ENCODE measurements at places on chromosomes 7 and 10.

GRCh38 chr7:41930538-41931262, 227.8 kb upstream of the INHBA start:
- peak; percentile 51 for DNase-seq

- no peak for DNase-seq
Observed at GRCh38 chr7:2955269-2955668, 88.4 kb downstream of the CARD11 start.

- DNase-seq: no peak
Observed at GRCh38 chr7:2553831-2554581, 1.3 kb downstream of the BRAT1 start.

DNA sequence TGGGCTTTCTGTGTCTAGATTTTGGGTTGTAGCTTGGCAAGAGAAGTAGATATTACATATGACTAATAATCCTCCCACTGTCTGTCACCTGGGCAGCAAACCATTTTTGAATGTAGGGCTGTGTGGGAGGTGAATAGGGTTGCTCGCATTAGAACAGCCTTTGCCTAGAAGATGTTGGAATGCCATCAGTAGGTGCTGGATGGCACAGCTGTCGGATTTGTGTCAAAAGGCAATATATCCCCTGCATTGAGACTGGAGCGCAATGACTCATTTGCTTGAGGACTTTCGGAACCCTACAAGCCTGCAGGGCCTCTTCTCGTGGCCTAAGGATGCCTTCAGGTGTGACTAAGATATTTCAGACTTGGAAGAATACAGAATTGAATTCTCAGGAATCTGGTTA, 323.8 kb downstream of the GPR158 start:
- no peak for DNase-seq

GRCh38 chr10:99435986-99436638, 5.7 kb upstream of the GOT1 start:
- DNase-seq: peak; percentile 69

DNA sequence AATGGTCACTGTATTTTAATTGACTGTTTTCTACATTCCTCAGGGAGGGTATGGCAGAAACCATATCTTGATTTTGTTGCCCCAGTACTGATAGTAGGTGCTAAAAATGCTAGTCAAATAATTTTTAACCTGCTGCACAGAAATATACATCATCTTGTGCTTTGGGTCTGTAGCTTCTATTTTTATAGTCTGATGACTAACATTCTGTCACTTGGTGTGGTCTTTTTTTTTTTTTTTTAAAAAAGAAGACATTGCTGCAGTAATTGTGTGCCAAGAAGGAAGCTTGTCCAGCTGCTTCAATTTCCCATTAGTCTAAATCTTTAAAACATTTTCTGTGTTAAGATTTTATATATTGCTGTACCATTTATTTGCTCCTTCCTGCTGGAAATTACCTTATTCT, 83.6 kb downstream of the ICA1 start:
- no peak for DNase-seq

- no peak for DNase-seq
Observed at GRCh38 chr10:88193018-88193417, 329.6 kb downstream of the PTEN start.

- no peak for DNase-seq
Observed at GRCh38 chr7:2523461-2523936, 3.9 kb downstream of the LFNG start.

Measured in cardiac fibroblast (primary cell).